ENCODE measurements at places on chromosomes 11 and 22. TPM values are rescaled to one million over a fixed set of nuclear protein-coding genes. Genes with fewer than 3 reads are reported as not detected.

RCOR2 gene
- 0.40 TPM for total RNA-seq

YPEL1 gene
- 11.0 TPM for total RNA-seq

FOLH1 gene
- not detected for total RNA-seq

SERPIND1 gene
- not detected for total RNA-seq

PC gene
- total RNA-seq = 8.8 TPM

CREB3L1 gene
- not detected for total RNA-seq

Data from activated CD4-positive, alpha-beta T cell treated with anti-CD3 and anti-CD28 coated beads, Interleukin-2, amount 10 ng/mL, durations not matched to agents 7 days and 5 days (primary cell).